ENCODE measurements at places on chromosomes 6 and 20. TPM values are rescaled to one million over a fixed set of nuclear protein-coding genes. Genes with fewer than 3 reads are reported as not detected.

Gene WFDC5
- not detected for total RNA-seq

Gene TEAD3
- 2.5 TPM for total RNA-seq

Gene CFB
- 16.7 TPM for total RNA-seq

Gene ENPP3
- total RNA-seq, result 0.49 TPM

Gene F13A1
- not detected for total RNA-seq

Gene TFAP2A
- total RNA-seq, result 0.18 TPM

Gene C6orf58
- total RNA-seq, result not detected

Gene NRSN1
- 21.1 TPM for total RNA-seq

Gene SYNDIG1
- 5.8 TPM for total RNA-seq

Gene MARCKS
- 71.7 TPM for total RNA-seq

Gene ZSCAN31
- total RNA-seq, result 7.6 TPM

Gene LTA
- 0.70 TPM for total RNA-seq

Gene CALHM4
- total RNA-seq, result not detected

Gene DOK5
- total RNA-seq, result 42.6 TPM

Gene EYA4
- total RNA-seq, result 56.0 TPM

Gene NCR2
- total RNA-seq, result 0.58 TPM

Gene HAO1
- not detected for total RNA-seq

Gene MCHR2
- 0.16 TPM for total RNA-seq

Gene AGER
- 10.3 TPM for total RNA-seq

Gene CCN6
- total RNA-seq, result 0.27 TPM

Gene ASCC3
- total RNA-seq, result 33.7 TPM

Gene ZSWIM3
- 9.1 TPM for total RNA-seq

Gene HLA-F
- total RNA-seq, result 0.23 TPM
